ENCODE measurements at places on chromosomes 1 and 21.

DNA sequence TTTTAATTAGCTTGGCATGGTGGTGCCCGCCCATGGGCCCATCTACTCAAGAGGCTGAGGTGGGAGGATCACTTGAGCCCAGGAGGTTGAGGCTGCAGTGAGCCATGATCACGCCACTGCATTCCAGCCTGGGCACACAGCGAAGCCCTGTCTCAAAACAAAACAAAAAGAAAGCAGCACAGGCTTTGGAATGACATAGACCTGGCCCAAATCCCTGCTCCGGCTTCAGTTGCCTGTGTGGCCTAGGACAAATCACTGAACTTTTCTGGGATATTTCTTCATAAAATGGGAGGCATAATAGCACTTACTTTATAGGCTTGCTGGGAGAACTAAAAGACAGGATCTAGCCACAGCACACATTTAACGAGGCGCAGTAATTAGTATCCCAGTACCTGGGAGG is 2.4 kb downstream of the PEAR1 start:
- DNase-seq: no peak

DNA sequence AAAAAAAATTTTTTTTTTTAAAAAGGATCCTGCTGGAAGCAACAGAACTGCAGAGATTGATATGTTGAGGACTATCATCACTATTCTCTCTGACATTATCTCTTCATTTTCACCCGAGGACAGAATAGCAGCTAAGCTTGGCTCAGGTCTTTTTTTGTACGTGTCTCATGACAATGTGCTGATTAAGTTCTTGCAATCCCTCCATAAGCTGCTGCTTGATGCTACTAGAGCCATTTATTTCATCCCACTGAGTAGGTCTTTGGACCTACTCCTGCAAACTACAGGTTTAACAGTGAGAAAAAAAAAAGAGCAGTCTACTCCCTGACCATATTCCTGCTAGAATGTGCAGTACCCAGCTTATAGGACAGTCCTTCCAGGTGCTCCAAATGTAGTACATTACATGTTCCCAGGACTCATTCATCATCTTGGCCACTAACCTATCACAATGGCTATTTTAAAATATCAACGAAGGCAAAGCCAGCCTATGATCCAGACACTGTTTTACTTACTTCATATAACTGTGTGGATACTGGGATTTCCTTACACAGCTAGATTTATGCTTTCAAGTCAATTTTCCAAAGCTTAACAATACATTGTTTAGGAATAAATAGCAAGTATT is 54.1 kb downstream of the ARHGAP29 start:
- no peak for DNase-seq

DNA sequence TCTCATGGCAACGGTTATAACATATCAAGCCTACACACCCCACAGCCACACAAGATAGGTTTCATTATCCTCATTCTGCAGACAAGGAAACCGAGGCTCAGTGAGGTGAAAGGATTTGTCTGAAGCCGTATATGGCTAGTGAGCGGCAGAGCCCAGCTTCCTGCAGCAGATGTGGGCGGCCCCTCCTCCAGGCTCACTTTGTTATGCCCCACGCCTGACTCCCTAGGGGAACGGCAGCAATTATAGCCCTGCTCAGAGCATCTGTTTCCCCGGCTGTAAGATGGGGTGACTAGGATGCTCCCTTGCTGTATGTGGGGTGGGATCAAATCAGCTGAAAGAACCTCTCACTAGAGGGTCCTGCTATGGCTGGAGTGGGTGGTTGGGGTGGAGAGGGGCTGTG is 22.1 kb downstream of the GRHL3 start:
- no peak for DNase-seq

DNA sequence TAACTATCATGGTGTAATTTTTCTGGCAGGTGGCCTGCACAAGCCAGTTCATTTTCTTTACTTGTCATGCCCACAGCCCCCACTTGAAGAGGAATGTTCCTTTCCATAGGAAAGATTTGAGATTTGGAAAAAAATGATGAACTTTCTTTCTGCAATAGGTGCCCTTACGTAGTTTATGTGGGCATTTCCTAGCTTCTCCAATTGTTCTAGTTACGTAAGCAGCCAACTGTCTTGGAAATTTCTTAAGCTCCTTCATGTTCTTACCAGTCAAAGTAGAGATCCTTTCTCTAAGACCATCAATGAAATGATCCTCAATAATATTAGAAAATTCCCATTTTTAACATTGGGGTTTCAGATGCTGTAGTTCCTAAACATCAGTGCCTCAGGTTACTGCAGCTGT is 109.5 kb upstream of the F3 start:
- DNase-seq: no peak

- peak; percentile 11 for DNase-seq
Observed at GRCh38 chr1:33169290-33170055, 12.4 kb downstream of the TRIM62 start.

DNA sequence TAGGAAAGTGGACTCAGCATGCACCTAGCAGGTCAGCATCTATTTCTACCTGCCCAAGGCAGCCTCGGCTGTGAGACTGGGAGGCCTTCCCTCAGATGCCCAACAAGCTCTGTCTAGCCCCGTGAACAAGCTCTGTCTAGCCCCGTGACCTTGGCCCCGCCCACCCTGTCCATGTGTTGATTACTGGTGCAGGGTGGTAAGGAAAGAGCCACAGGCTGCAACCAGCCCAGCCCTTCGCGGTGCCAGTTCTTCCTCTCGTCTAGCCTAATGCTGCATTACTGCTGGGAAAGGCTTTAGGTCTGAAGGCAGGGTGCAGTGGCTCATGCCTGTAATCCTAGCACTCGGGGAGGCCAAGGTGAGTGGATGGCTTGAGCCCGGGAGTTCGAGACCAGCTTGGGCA is 2.2 kb downstream of the GPR153 start:
- no peak for DNase-seq

DNA sequence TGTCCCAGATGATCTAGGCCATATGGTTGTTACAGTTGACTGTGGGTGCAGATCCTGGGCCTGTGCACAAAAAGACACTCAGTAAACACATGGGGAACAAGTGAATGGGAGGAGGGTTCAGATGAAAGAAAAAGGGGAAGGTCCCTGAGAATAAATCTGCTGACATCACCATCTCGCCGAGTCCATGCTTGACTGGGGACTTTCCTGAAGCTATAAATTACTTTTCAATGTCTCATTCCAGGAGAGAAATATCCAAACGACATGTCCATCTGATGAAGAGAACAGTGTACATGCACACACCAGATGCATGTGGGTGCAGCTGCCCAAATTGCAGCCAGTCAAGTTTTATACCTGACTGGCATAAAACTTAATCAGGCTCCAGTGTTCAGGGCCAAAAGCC is 109.0 kb downstream of the HIVEP3 start:
- DNase-seq: no peak

DNA sequence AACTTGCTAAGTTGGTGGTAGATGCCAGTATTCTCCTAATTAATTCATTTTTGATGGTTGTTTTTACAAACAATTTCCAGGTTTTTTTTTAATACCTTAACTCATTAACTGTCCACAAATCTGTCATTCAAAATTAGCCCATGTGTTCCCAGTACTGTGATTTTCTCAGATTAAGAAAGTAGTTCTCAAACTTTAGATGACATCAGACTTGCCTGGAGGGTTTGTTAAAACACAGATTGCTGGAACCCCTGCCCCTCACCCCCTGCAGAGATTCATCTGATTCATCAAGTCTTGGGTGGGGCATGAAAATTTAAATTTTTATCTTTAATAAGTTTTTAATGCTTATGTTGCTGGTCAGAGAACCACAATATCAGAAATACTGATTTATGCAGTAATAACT is 130.5 kb downstream of the BACH1 start:
- DNase-seq: no peak

DNA sequence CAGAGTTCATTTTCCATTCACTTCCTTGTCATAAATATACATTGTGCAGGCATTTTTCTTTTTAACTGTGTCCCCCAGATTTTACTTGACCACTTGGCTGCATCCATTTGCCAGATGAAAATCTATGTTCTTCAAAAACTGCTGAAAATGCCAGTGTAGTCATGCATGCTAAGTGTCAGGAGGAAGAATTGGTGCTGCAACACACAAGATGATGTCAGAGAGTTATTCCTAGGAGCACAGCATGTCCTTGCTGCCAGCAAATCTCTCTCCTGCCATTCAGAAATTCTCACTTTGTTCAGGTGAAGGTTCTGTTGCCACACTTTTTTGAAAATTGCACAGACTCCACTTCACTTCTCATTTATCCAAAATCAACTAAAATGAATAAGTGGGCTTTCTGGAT is 106.4 kb upstream of the MAGI3 start:
- DNase-seq: no peak

Measured in cerebellar nuclear complex (tissue), 1 donor.